ENCODE measurements at places on chromosomes 2 and 18.

DNA sequence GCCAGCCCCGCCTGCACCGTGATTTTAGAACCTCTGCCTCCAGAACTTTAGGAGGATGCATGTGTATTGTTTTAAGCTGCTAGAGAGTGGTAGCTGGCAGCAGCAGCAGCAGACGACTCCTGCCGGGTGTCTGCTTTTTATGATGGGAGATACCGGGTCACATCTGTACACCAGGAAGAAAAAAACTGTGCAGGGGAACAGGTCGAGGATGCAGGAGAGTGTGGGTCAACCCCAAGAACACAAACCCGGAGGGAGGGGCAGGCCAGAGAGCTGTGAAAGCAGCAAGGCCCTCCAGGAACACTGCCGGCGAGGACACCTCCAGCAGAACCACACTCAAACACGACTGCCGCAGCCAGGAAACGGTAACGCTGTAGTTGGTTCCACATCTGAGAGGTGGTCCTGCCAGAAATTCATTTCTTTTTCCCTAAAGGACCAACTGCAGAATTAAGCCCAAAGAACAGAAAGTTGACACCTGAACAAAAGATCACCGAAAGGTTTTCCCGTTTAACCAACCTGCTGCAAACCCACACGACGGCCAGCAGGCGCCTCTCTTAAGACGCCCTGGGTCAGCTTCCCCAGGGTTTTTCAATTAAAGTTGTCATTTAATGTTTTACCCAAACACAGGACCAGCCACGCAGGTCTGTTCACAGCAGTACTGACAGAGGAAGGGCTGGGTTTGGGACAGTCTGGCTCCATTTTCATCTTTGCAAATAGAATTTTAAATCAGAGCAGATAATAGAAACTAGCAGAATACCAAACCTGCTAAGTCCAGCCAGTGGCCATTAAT lies 60.5 kb downstream of the NDUFA10 start:
- no peak for DNase-seq

GRCh38 chr2:20662308-20662937 lies 4.5 kb upstream of the GDF7 start:
- DNase-seq, result no peak

DNA sequence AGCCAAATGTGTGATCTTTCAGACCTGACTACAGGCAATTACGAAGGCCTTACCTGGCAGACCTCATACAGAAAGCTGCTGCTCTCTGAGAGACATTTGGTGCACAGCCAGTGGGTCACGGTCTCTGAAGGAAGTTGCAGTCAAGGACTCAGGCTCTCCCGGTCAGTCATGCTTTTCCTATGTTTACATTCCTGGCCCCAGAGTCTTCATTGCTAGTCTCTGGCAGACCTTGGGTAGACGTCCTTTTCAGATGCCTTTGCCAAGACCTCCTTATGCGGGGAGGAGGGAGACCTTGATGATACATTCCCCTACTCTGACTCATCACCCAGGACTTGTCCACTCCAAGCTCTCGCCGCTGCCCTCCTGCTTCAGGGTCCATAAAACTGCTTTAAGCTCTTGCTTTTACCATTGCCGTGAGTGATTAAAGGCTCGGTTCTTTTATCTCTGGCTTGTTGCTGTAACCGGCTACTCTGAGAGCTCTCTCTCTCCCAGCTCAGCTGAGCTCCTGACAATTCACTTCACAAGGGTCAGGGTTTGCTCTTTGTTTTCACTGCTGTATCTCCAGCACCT lies 62.0 kb upstream of the SLC35F5 start:
- DNase-seq, result no peak

DNA sequence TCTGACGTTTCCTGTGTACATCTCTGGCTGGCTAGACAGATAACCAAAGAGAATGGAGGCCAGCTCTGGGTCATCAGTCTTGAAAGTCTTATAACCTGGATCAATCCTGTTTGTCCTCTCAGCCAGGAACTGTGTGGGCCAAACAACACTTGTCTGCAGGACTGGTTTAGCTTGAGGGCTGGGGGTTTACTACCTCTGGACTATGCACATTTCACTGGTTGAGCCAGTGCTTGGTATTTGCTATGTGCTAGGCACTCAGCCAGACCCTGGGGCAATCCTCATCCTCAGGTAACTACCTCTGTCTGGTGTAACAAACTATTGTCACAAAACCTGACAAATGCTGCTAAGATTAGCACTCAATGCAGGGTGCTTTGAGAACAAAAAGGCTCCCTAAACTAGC lies 169.7 kb downstream of the HAUS1 start:
- no peak for DNase-seq

DNA sequence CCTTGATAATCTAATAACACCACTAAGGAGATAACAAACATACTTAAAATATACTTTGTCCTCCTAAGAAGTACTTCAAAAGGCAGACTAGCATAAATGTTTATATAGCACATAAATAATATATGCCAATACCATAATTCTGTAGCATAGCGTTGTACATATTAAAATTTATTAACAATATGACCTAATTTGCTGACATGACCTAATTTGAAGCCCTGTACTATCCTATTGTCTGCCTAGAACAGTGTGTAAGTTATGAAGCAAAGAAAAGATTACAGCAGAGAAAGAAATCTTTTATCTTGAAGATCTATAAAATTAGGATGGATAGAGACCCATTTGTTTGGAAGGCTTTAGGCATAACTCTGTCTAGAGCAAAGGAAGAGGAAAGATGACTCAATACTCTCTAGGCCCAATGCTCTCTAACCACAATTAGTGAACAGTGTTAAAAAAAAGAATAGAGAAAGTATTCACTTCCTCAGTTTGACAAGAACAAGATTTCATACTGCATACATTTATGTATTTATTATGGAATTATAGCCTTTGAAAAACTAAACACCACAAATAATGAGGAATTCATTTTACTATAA lies 231.3 kb downstream of the ZRANB3 start:
- DNase-seq, result no peak

DNA sequence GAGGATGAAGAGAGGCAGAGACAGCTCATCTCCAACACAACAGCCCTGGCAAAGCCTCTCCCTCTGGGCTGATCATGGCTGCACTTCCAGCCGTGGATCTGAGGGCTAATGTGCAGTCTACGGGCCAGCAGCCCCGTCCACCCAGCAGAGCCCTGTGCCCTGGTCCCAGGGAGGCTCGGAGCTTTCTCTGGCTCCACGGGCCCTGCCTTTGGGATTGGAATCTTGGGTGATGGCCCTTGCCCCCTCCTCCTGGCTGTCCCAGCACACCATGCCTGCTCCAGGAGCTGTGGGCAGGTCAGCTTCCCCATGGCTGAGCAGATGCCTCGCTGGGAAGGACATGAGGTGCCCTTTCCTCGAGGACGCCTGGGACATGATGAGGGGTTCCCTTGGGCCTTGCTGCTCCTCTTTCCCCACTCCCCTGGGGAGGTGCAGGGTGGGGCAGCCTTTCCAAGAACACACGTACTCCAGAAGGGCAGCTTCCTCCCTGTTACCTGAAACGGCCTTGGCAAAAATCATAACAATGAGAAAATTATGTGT lies 66.9 kb downstream of the C18orf63 start:
- no peak for DNase-seq

DNA sequence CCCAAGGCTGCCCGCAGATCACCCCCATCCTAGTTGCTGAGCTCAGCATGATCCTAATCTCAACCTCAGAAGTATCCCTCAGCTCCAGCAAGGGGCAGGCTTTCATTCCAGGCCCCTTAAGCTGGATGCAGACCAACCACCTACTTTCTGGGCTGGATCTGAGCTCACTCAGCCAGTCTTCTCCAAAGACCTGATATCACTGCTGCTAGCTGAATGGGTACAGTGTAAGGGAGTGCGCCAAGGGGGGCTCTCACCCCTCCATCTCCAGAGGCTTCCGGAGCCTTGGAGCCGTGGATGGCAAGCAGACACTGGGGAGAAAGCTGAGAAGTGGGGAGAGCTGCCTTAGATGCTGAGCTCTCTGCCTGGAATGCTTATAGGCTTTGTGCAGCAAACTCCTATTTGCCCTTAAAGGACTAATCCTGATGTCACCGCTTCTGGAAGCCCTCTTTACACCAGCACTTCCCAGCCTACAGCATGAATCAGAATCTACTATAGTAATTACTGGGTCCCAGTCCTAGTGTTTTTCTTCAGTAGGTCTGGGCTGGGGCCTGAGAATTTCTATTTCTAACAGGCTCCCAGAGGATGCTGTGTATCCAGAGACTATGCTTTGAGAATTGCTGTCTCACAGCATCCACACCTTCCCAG lies 31.0 kb downstream of the GYPC start:
- DNase-seq, result no peak

Measured in MM.1S (cell line).